ENCODE measurements at places on chromosomes 7 and 10.
A peak's percentile ranks its signal among the peaks of the same experiment; 100 is the strongest.

DNA sequence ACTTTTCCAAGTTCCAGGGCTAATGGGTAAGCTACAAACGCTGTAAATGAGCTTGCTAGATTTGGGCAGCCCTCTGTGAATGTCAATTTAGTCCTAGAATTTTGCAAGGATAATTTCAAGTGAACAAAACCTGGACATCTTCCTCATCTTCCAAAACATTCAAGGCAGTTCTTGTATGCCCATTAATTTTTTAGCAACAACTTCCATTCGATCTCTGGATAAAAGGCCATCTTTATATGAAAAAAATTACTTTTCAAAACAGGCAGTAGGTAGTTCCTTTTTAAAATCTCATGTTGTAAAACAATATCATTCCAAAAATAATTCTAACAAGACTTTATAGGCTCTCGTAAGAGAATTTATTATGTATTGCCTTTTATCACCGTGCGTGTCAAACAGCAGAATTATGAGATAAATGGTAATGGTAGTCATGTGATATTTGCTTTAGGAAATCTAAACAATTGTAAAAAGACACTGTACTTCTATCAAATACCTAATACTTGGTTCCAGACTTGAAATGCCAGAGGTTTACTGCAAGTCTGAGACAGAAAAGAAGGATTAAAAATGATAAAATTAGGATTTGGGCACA is 143.7 kb upstream of the NRP1 start:
- no peak for DNase-seq

DNA sequence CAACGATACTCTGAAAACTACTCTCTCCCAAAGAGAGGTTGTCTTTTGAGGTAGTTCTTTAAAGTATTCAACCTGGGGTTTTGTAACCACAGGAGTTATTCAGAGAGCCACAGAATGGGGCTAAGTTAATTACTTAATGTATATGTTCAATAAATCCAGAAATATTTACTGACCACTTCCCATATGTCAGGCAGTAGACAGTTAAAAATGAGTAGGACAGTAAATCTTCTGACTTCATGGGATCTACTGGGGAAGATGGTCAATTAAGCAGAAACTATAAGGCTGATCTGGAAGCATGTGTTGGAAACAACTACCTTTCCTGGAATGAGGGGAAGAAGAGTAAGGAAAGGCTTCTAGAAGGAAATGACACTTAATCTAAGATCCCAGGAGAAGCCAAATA is 167.7 kb downstream of the MAGI2 start:
- DNase-seq, result no peak

- DNase-seq, result no peak
Observed at GRCh38 chr7:69213878-69214277, 384.4 kb upstream of the AUTS2 start.

- no peak for DNase-seq
Observed at GRCh38 chr10:91689731-91690168, 56.9 kb upstream of the PPP1R3C start.

GRCh38 chr10:59382831-59383295 is 20.5 kb upstream of the FAM13C start:
- no peak for DNase-seq

- DNase-seq, result no peak
Observed at GRCh38 chr10:91551856-91552255, 81.0 kb downstream of the PPP1R3C start.

DNA sequence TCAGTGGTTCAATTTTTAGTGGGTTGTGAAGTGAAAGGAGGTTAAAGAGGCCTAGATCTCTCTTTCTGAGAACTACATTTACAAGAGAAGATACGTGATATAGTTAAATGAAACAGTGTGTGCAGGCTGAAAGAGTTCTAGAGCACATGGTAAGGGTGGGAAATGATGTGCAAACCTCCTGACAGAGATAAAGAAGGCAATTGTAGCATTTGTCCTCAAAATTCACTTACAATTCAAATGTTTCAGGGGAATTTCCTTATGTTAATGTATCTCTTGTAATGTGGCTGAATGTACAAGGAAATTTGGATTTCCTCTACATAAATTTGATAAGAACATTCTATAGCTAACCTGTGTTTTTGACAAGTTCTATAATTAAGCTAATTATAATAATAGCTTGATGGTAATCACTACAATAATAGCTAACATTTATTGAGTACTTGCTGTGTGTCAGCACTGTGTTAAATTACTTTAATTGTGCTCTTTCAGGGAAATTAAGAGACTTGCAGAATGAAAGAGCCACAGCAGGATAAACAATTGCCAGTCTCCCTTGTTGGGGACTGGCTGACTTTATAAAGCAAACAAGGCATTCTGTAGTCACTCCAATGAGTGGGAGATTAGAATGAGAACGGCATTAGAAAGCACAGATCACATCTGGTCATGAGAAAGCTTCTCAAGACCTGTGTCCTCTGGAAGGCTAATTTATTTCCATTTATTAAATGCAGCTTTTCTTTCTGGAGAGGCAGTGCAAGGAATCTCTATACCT is 139.7 kb upstream of the TMEM72 start:
- DNase-seq, result no peak

- no peak for DNase-seq
Observed at GRCh38 chr7:81676813-81677212, 93.0 kb downstream of the HGF start.

DNA sequence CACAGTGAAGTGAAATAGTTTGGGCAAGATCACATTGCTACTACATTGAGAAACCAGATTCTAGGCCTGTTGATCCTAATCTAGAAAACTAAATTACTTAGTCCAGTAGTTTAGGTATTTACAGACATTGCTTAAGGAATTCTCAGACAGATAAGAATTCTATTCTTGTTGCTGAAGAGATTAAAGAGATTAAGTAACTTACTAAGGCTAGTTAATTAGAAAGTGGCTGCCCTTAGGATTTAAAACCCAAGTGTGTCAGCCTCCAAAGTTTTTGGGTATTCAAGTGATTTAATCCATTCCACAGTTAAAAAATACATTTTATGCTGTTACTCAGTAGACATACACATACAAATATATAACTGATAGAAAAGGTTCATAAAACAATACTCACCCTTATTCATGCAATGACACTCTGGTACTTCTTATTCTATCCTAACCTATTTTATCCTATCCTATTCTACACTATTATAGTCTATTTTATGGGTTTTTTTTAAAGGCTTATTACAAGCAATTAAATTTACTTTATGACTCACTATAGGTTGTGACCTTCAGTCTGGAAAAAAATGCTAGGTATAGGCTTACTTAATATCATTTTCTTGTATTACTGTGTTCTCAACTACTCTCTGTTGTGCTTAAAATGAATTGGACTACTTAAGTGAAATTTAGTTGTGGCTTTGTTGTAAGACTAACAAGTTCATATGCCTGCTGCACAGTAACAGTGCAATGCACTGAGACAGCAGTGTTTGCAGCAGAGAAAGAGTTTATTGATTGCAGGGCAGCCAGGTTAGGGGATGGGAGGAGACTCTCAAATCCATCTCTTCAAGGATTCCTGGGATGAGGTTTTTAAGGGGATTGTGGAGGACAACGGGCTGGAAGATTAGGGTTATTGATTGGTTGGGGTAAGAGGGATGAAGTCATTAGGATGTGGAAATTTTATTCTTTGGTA is 10.7 kb downstream of the SPAM1 start:
- DNase-seq, result no peak

DNA sequence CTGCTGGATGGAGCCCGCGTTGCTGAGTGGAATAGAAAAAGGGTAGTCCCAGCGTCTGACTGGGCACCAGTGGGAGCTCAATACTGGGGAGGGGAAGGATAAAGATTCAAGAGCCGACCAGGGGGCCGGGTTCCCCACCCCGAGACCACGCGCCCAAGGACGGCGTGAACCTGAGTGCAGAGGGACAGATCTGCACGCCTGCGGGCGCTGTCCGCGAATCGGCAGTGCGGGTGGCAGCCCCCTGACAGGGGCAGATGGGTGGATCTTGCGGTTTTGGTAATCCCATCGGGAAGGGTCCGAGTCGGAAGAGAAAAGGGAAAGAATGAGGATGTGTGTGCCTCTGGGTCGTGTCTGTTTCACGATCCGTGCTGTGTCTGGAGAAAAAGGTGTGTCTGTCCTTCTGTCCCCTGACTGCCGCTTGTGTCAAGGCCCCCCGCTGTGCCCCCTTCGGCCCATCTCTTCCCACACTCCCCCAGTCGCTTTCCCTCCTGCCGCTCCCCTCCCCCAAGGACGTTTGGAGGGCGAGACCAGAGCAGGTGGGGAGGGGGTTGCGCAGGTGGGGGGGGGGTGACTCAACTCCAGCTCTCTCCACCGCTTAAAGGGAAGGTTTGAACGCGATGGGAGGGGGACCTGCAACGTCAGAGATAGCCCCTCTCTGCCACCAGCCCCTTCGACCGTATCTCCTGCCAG is 734 bp upstream of the VGF start:
- DNase-seq, result no peak

GRCh38 chr10:110357252-110357780 is 52.6 kb upstream of the SMNDC1 start:
- DNase-seq, result peak; percentile 84

Data from activated naive CD4-positive, alpha-beta T cell treated with Interleukin-2 at 50 U/mL for 16 hours (primary cell).